Activated CD8-positive, alpha-beta T cell treated with anti-CD3 and anti-CD28 coated beads, Interleukin-2, amount 10 ng/mL, durations not matched to agents 7 days and 5 days (primary cell): ENCODE measurements at places on chromosomes 5 and 9.

DNA sequence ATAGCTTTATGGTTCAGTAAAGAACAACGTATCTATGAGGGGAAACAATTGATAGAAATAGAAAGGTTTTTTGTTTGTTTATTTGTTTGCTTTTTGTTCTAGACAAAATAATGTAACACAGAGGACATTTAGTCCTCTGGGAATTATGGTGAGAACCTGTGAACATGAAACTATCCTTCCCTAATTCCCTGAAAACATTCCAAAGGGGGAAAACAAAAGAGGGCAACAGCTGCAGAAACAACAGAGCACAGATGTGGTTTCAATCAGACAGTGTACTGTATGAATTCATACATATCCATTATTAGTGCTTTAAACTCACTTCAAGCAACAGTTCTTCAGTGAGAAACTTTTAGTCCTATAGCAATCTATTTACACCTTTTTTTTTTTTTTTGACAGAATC is 1489.8 kb upstream of the C9orf72 start:
- no peak for DNase-seq
- no peaks in the 10 kb centered on the region for H3K4me1 ChIP-seq
- no peak overlapping the region for H3K4me3 ChIP-seq
- no peak overlapping the region for H3K27ac ChIP-seq
- no peaks in the 10 kb centered on the region for H3K36me3 ChIP-seq

GRCh38 chr5:142048272-142048671 is 35.4 kb upstream of the GNPDA1 start:
- DNase-seq = no peak
- H3K27ac ChIP-seq = no peak overlapping the region
- no peaks in the 10 kb centered on the region for H3K36me3 ChIP-seq
- peaks cover under 1% of the 10 kb centered on the region for H3K4me1 ChIP-seq
- H3K4me3 ChIP-seq = no peak overlapping the region

DNA sequence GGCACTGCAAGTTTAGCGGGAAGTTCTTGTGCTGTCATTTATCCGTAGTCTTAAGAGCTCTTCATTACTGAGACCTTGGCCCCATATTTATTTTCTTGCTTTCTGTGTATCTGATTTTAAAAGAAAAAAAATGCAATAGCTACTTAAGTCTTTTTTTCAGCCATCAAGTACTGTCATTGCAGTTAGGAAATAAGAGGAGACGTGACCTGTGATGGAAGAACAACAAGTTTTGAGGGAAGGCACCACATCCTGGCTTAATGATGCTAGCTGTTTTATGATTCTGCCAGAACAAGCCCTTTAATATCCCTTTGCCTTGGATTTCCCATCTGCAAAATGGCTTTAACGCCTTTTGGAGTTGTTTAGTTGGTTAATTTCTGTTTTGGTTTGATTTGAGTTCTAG is 3.8 kb downstream of the RGMB start:
- peaks cover 39% of the 10 kb centered on the region for H3K27me3 ChIP-seq
- H3K4me3 ChIP-seq = no peak overlapping the region
- DNase-seq = no peak
- peaks cover 17% of the 10 kb centered on the region for H3K4me1 ChIP-seq

- H3K4me1 ChIP-seq = no peaks in the 10 kb centered on the region
- no peak overlapping the region for H3K27ac ChIP-seq
- no peaks in the 10 kb centered on the region for H3K27me3 ChIP-seq
- DNase-seq = no peak
- no peaks in the 10 kb centered on the region for H3K36me3 ChIP-seq
These were observed 539.1 kb downstream of the PSAT1 start for GRCh38 chr9:78835928-78836450.

DNA sequence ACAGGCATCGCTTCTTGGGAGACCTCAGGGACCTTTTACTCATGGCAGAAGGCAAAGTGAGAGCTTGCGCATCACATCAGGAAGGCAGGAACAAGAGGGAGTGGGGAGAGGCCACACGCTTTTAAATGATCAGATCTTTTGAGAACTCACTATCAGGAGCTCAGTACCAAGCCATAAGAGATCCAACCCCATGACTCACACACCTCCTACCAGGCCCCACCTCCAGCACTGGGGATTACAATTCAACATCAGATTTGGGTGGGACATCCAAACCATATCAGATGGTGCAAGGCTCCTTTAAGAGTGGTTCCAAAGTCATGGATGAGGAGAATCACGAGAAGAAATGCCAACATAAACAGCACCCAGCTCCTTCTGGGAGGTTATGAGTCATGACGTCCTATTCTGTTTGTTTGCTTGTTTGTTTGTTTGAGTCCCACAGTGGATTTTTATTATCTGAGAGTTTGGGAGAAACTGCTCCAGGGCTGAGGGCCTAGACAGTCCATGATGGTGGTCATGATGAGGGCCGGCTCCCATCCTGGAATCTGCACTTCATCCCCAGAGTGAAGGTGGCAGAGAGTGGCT is 453.5 kb downstream of the GADD45G start:
- H3K27me3 ChIP-seq = peaks cover 26% of the 10 kb centered on the region
- no peak overlapping the region for H3K27ac ChIP-seq
- H3K4me1 ChIP-seq = no peaks in the 10 kb centered on the region
- H3K4me3 ChIP-seq = no peak overlapping the region
- no peak for DNase-seq
- no peaks in the 10 kb centered on the region for H3K36me3 ChIP-seq

GRCh38 chr9:119961774-119962424 is 592.7 kb upstream of the BRINP1 start:
- DNase-seq = peak; percentile 21
- no peaks in the 10 kb centered on the region for H3K36me3 ChIP-seq
- no peak overlapping the region for H3K4me3 ChIP-seq
- no peaks in the 10 kb centered on the region for H3K4me1 ChIP-seq
- H3K27me3 ChIP-seq = no peaks in the 10 kb centered on the region

- no peak overlapping the region for H3K4me3 ChIP-seq
- H3K27me3 ChIP-seq = no peaks in the 10 kb centered on the region
- DNase-seq = no peak
These were observed 40.4 kb downstream of the COL5A1 start for GRCh38 chr9:134682026-134682425.
